ENCODE measurements at places on chromosomes 1 and 21.

- DNase-seq: peak; percentile 67
Observed at GRCh38 chr1:55071477-55071876, 32.1 kb downstream of the PCSK9 start.

DNA sequence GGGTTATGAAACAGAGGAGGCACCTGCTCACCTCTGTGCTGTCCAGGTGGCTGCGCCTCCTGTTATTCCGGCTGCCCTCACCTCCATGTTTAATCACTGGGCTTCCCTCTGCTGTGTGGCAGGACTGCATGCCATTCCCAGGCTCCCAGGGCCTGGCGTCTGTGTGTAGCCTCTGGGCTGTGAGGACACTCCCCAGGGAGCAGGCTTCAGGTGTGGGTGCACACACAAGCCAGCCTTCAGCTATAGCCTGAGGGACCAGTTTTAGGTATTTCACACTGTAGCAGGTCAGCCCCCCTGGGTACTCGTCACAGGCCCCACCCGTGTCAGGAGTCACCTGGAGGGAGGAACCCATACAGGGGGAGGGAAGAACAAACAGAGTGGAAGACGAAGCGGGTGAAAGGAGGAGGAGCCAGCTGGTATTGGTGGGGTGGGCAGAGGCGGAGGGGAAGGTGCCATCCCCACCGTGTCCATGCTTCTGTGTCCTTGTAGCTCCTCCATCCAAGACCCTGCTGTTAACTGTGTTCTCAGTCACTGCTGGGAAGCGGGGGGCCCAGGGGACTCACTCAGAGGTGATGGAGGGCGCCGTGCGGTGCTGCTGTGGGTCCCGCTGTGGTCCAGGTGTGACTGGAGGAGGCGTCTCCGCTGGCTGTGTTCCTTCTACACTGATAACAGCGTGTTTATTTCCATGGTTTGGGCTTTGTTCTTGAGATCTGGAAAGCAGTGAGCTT is 158.6 kb downstream of the PGBD5 start:
- DNase-seq: no peak

GRCh38 chr1:84379138-84379916 is 19.0 kb upstream of the DNASE2B start:
- DNase-seq: peak; percentile 95

DNA sequence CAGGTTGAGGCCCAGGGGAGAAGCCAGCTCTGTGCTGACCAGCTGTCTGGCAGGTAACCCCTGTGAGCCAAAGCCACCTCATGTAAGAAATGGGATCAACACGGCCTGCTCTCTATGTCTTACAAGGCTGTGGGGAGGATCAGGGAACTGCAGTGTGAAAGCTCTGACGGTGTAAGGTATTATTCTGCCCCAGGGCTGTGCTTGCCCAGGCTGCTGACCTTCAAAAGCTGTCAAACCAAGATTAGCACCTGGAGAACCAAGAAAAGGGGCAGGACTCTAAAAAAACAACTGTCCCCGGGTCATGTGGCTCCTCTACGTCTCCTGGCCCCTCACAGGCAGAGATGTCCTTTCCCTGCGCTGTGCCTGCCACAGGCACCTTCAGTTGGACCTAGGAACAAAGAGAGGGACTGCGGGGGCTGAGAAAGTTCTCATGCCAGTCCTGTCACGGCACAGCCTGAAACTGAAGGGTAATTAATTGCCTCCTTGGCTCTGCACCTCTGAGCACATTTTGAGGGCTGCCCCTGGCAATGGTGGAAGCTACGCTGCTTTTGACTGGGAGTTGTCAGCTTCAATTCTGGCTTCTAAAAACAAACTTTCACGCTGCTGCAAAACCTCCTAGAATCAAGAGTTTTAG is 77.6 kb downstream of the PGBD5 start:
- no peak for DNase-seq

- peak; percentile 11 for DNase-seq
Observed at GRCh38 chr1:193325771-193326170, 139.4 kb upstream of the B3GALT2 start.
